ENCODE measurements at places on chromosomes 1 and 21.
A peak's percentile ranks its signal among the peaks of the same experiment; 100 is the strongest.

- no peak for DNase-seq
Measured at GRCh38 chr1:156464825-156465452, 35.6 kb downstream of the MEF2D start.

GRCh38 chr1:229230140-229230892 lies 40.6 kb upstream of the RAB4A start:
- peak; percentile 90 for DNase-seq

DNA sequence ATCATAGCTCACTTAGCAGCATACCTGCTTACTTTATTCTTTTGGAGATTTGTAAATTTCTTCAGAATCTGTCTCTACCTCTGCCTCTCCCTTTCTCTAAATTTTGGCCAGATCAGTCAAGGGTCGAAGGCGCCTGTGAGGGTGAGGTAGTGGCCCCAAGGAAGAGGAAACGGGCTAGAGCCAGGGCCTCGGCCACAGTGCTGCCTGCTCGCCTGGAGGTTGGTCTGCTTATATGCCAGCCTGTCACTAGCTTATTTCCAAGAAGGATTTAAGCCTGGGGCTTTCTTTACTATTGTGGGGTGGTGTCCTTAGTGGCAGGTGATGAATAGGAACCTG lies 19.6 kb downstream of the PEX14 start:
- no peak for DNase-seq

DNA sequence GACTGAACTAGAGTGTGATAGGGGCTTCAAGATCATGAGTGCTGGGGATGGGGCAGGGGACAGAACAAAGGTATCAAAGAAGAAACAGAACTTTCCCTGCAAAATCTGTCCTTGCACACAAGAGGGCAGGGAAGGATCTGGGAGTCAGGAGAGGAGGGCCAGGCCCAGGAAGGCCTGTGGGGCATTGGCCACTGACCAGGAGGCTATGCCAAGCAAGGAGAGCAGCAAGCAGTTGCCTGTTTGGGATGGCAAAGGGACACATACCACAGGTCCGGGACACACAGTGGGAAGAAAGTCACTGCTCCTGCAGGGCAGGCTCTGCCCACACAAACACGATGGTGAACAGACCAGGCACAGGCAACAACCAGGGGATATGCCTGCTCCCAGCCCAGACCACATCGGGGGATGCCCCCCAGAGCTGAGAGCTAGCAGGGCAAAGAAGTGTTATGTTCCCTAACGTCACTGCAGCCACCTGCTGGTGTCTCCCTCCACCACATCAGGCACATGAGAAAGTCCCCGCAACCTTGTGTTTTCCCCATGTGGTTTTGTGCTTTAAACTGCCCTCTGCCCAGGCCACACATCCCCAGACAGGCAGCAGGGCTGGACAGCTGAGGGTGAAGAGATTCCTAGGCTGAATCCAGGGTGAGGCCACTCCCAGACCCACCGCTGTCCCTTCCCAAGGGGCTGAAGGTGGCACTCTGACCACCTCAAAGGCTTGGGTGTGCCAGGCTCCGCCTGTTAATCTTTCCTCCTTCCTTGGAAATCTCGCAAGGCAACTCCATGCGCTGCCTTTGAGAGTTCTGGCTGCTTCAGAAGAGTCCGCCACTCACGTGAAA lies 53.6 kb downstream of the KIF21B start:
- DNase-seq: no peak

DNA sequence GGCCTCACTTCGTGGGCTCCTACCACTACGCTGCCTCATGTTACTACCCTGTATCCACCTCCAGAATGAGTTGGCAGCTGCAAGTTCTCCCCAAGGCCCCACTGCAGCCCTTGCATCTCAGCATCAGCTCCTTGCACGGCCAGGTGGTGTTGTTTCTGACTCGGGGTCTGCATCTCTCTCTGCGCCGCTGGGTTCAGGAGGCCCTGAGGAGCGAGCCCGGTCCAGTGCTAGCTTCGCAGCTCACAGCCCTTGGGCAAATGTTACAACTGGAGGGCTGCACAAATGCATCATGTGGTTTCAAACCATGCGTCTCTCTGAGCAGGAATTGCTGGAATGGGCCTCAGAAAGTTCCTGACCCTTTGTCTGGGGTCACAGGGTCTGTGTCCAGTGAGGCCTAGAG lies 3.2 kb upstream of the CLDN14 start:
- no peak for DNase-seq

GRCh38 chr1:118223426-118223825 lies 38.4 kb upstream of the SPAG17 start:
- no peak for DNase-seq

DNA sequence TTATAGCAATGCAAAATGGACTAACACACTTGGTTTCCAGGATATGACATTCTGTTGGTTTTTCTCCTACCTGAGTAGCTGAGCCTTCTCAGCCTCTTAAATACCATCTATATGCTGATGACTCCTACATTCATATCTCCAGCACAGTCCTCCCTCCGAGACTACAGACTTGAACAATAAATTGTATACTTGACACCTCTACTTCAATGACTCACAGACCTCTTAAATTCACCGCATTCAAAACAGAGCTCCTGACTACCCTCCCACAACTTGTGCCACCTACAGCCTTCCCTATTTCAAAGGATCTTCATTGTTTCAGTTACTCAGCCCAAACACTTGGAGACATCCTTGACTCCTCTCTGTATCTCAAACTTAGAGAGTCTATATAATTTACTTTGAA lies 66.8 kb upstream of the ASB17 start:
- no peak for DNase-seq

DNA sequence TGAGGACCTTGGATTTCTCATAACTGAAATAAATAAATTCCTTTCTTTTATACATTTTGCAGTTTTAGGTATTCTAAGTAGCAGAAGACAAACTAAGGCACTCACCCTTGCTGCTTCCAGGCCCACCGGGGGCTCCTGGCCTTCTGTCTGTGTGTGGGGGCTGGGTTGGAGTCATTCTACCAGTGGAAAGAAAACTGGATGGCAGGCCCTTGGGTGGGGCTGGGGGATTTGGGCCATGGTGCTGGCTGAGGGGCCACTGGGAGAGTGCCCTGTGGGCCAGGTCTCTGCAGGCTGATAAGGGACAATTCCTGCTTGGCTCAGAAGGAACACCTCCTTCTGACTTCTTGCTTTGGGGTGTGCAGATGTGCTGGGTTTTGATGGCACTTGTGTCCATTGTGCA lies 54.0 kb upstream of the CSF3R start:
- no peak for DNase-seq

DNA sequence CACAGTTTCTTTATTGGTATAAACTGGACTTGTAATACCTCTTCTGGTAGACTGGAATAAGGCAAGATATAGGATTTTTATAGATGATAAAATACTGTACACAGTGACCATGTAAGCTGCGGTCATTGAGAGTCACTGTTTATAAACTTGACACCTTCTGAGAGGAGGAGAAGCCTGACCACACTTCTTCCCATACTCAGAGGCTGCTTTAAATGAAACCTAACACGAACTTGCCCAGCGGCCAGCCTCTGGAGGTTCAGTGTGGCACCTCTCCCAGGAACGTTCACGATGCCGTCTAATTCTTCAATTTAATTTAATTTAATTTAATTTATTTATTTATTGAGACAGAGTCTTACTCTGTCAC lies 22.5 kb downstream of the MTARC1 start:
- no peak for DNase-seq

GRCh38 chr1:29548091-29548490 lies 311.8 kb downstream of the PTPRU start:
- DNase-seq: no peak

DNA sequence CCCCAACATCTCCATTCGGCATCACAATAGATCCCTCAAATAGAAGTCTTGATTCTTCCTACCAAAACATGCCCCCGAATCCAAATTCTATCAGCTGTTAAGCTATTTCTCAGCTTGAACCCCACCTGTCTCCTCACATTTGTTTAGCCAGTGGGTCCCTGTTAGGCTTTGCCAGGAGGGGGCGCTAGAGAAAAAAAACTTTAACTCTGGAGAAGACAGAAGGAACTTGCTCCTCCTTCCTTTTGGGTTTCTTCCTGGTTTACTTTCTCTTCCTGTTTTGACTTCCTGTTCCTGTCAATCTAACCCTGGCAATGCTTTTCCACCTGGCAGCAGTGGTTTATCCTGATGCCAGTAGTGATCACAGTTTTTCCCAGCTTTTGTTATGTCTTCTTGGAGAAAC lies 95.6 kb upstream of the KCNK1 start:
- no peak for DNase-seq

DNA sequence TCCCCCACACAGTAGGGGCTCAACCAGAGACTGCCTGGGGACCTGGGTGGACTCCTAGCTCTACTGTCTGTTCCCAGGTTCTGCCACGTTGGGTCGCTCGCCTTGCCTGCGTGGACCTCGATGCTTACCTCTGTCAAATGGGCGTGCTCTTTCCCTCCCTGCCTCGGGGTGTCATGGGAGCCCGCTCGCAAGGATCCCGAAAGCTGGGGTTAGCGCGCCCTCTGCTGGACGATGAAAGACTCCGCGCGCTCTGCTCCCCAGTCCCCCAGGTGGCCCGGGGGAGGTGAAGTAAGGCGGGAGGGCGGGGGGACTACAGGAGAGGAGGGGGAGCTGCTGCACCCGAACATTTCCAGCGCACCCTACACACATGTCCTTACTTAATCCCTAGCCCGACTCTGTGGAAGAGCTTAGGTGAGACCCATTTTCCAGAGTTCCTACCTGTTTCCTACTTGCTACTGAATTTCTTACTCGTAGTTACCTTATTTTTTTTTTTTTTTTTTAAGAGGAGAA lies 2.3 kb upstream of the BSND start:
- peak; percentile 18 for DNase-seq

DNA sequence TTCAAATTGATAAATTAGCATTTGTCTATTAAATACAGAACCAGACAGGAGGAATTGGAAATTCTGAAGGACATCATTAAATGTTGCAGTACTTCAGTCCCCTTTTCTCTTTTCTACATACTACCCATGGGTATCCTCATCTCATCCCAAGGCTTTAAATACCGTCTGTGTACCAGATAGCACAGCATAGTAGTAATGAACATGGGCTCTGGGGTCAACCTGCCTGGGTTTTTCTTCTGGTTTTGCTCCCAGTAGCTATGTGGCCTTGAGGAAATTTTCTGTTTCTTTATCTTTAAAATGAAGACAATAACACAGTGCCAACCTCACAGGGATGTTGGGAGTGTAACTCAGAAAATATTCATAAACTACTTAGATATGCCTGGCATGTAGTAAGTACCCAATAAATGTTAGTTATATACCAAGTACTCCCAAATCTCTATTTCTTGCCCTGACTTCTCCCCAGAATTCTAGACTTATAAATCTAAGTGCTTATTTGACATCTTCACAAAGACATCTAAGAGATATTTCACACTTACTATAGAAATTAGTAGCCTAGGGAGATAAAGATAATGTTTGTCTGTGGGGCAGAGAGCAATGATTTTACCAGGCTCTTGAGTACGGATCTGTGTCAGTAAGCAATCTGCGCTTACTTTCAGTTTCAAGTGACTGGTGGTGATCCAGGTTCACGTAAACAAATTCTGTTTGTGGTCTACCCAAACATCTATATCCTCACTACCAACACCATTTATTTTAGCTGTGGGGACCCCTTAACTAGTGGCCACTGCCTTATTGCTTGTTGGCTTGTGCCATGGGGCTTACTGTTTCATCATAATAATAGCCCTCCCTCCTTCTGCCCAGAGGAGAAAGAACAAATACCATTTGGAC lies 37.3 kb downstream of the VANGL2 start:
- no peak for DNase-seq

DNA sequence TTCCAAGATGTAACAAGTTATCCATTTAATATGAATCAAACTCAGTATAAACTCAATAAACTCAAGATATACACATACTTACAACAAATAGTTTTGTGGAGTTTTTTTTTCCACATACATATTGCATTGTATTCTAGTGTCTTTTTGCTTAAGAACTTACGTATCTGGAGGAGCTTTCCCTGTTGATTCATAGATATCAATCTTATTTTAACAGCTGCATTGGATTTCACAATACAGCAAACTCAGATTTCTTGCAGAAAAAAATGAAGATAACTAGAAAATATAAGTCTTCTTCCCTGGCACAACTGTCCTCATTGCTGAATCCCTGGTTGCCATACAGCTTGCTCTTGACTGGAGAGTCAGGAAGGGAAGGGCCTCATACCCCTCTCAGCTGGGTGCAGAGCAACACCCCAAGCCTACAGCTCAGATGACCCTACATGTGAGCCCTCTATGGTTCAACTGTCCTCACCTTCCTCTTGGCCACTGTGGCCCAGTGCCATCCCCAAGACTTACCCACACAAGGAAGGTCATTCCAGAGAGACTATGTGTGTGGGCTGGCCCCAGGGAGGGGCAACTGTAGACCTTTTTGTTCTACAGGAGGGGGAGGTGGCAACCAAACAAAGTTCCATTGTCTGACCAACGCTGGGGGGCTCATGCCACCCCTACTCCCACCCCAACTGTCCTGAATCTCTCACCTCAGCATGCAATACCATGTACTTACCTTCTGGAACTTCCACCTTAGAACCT lies 1.7 kb downstream of the MPZ start:
- DNase-seq: no peak

DNA sequence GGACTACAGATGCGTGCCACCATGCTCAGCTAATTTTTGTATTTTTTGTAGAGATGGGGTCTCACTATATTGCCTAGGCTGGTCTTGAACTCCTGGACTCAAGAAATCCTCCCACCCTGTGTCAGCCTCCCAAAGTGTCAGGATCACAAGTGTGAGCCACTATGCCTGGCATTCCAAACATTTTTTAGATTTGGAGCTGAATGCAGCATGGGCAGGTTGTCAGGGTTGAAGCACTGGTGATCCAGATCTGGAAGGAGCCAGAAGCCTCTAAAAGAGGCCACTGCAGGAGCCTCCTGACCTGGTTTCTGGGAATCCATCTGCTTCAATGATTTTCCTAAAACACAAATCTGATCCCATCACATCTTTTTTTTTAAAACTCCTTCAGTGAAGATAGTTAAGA lies 1.8 kb upstream of the CTPS1 start:
- no peak for DNase-seq

DNA sequence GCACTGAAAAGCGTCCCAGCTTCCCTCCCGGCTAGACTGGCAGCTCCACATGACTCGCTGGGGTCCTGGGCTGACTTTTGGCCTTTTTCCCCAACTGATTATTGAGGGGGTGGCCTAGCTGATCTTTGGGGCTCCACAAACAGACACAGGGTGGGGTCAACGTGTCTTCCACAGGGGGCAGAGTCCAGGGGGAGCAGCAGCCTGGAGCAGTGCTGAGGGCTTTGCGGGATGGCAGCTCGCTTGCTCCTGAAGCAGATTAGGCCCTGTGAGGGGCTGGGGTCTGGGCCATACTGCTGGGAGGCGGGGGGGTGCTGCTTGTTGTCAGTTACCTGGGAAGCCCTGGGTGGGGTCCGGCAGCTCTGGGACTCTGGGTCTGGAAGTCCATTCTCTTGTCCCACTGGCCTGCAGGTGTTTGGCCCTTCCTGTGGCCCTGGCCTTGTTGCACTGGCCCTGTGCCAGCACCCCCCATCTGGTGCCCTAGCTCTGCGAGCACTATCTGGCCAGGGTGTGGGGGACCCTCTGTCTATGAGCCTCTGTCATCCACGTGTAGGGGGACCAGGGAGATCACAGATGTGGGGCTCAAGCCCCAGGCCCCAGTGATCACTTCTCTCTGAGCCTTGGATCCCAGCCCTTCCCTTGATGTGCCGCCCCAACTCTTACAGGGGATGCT lies 12.3 kb upstream of the HES5 start:
- DNase-seq: no peak
